NCI-H524 treated with DMSO at 0.1 percent for 48 hours (cell line): ENCODE measurements at places on chromosomes 2 and 18.

DNA sequence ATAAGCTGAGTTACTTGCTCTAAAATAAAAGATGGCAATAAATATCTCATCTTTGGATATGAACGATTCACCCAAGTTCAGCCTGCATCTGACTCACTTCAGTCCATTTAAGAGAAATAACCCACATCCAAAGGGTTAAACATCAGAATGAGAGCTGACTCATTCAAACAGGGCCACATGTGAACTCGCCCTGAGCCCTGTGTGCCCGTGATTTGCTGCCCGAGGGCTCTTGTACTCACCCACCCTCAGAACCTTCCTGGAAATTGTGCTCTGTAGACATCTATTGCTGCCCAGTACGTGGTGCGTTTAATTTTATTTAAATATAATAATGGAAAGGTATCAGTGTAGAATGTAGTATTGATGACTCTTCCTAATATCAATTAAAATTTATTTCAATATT, 66.9 kb upstream of the RBM44 start:
- DNase-seq = no peak

GRCh38 chr2:230912046-230912445, 13.0 kb downstream of the GPR55 start:
- no peak for DNase-seq

DNA sequence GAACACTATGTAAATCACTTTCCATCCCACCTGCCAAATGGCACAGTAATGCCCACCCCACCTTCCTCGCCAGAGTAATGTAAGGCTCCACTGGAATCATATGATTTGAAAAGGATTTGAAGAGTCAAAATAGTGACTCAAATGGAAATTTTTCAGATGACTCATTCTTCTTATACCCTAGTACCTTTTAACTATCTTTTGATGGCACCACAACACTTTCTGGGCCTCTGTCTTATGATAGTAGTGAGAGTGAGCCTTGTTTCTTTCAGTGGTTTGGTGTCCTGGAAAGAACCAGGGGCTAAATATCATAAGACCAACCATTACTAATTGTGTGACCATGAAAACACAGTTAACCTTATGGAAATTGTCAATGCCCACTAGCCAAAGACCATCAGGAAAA, 235.4 kb upstream of the SLC14A2 start:
- DNase-seq = no peak

GRCh38 chr18:36757081-36757480, 71.7 kb downstream of the TPGS2 start:
- DNase-seq = peak; percentile 2

DNA sequence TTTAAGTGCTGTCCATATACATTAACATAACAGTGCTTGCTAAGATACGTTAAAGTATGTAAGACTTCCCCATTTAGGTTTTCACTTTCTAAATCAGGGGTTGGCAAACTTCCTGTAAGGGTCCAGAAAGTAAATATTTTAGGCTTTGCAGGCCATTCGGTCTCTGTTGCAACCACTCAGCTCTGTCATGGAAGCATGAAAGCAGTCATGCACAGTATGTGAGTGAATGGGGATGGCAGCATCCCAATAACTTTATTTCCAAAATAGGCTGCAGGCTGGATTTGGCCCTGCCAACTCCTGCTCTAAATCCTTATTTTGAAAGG, 128.7 kb downstream of the PLA2R1 start:
- no peak for DNase-seq

DNA sequence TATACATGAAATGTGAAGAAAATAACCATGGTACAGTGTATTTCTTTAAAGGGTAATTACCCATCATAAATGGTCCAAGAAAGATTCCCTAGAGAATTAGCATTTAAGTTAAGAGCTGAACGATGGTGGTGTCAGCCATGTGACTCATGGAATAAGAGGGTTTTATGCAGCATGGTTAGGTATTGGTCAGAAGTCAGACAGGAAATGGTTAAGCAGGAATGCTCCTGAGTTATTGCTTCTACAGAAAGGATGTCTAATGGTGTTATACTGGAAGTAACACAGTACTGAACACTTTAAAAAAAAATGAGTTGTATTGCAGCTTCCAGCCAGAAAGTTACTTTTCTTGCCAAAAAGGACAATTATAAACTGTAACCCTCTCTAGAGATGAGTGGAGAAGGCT, 72.7 kb upstream of the UBE2E3 start:
- DNase-seq = no peak

- no peak for DNase-seq
These were observed 537.6 kb downstream of the THSD7B start for GRCh38 chr2:137302957-137303356.

DNA sequence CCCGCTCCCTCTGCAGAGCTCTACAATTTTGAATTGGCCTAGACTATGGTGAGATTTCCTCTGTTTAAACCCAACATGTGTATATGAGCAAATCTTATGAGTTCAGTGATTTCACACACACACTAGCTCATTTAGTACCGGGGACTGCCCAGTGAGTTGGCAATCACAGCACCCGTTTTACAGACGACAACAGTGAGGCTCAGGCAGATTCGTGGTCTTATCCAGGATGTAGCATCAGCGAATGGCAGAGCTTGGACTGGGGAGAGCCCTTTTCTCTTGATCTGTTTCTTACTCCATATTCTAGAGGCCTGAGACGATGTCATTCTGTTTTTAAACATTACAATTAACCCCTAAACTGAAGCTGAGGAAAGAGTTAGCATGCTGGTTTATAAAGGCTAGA, 419.9 kb downstream of the NBAS start:
- DNase-seq = no peak

DNA sequence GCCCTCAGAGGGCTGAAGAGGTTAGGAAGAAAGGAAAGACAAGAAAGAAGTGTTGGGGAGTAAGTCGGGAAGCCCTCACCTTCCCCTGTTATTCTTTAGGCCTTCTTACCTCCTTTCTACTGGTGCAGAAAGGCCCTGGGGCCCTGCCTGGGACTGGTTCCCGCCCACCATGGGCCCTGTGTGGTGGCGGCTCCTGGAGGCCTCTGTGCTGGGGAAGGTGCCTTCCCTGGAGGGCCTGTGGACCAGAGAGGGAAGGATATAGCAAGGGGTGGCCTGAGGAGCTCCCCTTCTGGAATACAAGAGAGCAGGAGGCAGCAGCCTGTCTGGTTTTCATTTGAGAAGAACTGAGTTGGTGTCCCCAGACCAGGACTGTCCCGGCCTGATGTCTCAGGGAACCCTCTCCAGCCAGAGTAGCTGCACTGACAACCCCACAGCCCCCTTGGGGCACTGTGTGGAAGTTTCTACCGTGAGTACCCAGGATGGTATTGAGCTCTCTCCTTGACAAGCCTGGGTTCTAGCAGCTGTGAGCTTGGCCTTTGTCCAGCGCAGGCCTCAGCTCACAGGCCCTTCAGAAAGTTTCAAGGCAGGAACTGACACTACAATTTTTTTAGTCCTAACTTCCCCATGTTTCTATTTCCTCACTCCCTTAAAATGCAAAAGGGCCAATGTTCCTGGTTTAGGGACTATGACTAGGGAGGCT, 47.1 kb downstream of the EFR3B start:
- no peak for DNase-seq

- no peak for DNase-seq
These were observed 557.5 kb downstream of the ARHGAP15 start for GRCh38 chr2:143686585-143687164.

DNA sequence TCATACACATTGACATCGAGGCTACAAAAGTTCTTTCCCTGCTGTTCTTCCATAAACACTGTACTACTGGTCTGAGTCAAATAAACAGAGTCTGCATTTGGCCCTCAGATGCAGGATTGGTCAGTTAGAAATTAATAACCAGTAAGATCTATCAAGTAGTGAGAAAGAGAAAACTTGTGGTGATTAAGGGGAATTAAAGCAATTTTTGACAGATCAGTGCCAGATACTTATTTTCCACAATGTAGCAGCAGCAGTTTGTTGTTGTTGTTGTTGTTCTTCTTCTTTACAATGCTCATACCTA, 85.0 kb downstream of the IKZF2 start:
- no peak for DNase-seq

- no peak for DNase-seq
These were observed 49.0 kb downstream of the CERKL start for GRCh38 chr2:181607629-181608590.

- DNase-seq = no peak
These were observed 133.7 kb downstream of the SMAD7 start for GRCh38 chr18:48817021-48817461.

DNA sequence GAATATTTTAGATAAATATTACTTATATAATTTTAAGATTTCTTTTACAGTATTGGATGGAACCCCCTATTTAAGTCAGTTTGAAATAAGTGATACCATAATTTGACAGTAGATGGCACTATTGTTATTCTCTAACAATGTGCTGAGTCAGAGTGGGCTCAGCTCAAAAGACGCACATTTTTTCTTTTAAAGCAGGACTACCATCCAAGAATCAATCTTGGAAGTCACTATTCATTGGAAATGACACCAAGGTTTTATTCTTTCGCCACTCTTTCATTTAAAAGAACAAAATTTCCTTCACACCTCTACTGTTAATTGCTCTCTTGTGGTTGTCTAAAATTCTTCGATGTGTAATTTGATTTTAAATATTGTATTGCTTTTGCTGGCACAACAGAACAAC, 32.6 kb upstream of the SPAG16 start:
- DNase-seq = no peak

DNA sequence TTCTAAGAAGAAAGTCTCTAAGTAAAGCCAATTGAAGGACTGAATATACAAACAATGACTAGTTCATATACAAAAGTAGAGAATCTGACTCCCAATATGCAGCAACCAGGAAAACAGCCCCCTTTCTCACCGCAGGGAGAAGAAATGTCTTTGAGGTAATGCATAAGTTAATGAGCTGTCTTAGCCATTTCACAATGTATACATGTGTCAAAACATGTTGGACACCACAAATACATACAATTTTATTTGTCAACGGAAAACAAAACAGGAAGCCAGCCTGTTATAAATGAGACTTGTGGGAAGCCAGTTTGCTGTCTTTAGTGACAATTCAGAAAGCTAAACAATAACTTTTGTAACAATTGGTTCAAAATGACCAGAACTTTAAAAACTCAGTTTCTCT, 389.2 kb downstream of the CBLN2 start:
- no peak for DNase-seq

DNA sequence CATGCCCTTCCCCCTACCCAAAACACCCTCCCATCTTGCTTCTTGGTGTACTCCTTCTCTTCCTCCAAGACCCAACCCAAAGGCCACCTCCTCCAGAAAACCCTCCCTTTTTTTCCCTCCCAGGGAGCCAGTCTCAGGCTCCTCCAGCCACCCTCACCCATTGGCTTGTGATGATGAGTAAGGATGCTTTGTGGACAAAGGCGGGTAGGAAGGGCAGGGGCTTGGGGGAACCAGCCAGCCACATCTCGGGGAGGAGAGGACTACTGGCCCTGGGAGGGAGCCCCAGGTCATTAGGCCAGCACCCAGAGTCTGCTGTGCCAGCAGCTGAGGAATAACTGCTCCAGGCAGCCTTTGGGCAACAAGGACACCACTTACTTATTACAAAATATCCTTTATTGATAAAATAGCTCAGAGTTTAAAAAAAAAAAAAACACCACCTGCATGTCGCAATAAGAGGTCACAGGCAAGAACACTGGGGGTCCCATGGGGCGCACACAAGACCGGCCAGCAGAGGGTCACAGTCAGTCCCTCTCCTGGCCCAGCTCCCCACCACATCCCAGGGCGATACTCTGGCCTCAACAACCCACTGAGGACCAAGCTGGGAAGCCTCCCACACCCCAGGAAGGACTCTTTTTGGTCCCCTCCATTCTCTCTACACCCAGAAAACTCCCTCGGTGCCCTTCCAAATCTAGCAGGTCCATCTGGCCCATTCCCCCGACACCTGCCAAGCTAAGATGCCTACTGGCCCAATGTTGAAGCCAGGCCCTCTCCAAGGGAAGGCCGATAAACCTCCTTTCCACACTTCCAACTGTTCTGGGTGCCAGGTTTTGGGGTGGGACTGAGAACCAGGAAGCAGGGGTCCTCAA, 3.6 kb downstream of the ADRA2B start:
- no peak for DNase-seq

- DNase-seq = no peak
These were observed 213.9 kb upstream of the GULP1 start for GRCh38 chr2:188077757-188078156.

- DNase-seq = no peak
These were observed 36.7 kb downstream of the RND3 start for GRCh38 chr2:150450765-150451164.

DNA sequence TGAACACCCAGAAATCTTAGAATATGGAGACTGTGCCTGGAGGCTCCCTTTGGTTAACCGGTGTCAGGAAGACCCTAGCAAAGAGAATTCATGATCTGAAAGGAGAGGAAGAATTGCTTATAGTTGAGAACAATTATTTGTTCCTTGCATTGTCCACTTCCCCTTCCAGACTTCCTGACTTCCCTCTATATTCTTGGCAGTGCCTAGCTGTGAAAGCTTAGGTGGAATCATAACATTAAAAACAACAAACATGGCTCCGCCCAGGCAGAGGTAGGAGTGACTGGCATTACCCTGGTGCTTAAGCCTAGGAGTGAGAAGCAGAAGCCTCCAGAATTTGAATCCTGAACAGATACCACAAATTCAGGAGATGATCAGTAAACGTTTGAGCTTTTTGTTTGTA, 1.9 kb downstream of the TTL start:
- no peak for DNase-seq

DNA sequence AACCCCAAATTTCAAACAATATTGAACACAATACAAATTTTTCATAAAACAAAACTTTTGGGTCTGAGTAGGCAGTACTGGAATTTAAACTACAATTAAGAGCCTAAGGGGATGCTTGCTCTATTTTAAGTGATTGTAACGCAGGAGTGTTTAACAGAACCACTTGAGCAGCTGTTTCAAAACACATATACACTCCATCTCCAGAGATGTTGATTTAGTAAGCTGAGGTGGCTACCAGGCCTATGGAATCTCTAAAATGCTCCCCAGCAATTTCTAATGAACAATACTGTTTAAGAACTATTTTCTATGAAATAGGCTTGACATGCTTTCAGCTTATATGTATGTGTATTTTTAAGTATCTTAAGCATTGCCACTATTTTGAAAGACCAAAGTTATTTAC, 58.5 kb downstream of the SP3 start:
- DNase-seq = no peak

- DNase-seq = no peak
These were observed 56.6 kb downstream of the RPL37A start for GRCh38 chr2:216555274-216555673.

DNA sequence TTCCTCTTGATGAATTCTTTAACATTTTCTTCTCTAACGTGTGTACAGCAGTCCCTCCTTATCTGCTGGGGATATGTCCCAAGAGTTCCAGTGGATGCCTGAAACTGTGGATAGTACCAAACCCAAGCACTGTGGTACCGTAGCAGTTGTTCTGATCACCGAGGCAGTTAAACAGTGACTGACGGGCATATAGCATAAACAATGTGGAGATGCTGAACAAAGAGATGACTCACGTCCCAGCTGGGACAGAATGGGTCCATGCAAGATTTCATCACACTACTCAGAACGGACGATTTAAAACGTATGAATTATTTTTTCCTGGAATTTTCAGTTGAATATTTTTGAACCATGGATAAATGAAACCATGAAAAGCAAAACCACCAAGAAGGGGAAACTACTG, 54.5 kb upstream of the SPAG16 start:
- DNase-seq = no peak
